Mesenchymal stem cell (in vitro differentiated cells and primary cell): ENCODE measurements at places on chromosomes 12 and 14.
A peak's percentile ranks its signal among the peaks of the same experiment; 100 is the strongest.

DNA sequence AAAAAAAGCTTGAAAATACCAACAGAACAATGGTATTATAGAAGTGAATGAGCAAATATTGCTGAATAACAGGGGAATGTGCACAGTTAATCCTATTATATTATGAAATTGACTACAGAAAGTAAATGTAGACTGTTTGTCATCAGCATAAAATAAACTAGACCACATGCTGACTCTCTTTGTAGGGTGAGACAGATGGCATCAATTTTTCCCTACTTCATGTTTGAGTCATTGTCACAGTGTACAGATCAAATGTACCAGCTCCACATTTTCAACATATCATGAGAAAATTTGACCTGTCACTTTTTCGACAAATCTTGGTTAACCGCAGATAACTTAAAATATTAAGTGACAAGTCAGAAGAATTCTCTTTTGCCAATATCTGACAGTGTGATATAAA, 421.0 kb downstream of the RPL10L start:
- no peak for DNase-seq

- DNase-seq: no peak
These were observed 53.4 kb downstream of the CYP46A1 start for GRCh38 chr14:99737451-99737951.

GRCh38 chr12:6872073-6873048, 742 bp downstream of the SPSB2 start:
- DNase-seq: peak; percentile 73

DNA sequence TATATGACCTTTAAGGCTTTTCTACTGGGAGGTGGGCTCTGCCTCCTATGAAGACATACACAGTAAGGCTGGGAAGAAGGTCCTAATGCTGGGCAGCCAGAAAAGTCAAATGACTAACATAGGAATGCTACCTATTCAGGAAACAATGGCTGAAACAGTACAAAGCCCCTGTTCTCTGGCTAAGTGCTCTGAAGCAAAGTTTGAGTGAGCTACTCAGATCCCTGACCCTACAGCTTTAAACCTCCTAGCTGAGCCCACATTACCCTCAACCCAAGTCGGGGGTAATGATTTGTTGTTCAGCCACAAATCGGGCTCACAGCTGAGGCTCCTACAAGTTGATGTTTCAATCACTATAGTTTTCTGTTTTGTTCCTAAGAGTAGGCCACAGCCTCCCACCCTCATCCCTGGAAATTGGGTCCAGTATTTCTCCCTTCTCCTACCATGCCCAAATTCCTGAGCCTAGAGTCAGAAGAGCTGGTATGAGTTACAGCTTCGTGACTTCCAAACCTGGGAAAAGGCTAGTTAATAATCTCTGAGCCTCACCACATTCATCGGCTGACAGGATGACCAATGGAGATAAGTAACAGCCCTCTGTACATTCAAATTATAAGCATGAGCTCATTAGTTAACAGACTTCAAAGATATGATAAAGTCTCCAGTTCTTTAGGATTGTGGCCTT, 46.5 kb downstream of the BTBD7 start:
- peak; percentile 40 for DNase-seq

GRCh38 chr14:59334253-59334652, 130.9 kb downstream of the GPR135 start:
- no peak for DNase-seq

DNA sequence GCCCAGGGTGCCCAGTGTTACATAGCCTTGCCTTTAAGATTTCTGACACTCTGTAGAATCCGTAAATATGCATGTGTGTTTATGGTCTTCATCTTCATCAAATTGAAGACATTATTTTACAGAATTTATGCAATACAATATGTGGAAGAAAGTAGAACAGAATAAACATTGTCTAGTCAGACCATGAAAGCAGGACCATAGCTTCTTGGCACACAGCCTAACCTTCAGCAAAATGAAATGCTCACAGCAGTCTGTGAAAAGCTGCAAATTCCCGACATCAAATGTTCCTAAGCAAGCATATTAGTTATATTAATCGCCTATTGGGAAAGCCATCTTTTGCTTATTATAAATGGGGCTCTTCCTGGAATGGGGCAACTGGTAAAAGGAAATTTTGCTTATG, 111.3 kb upstream of the GARIN2 start:
- DNase-seq: no peak

DNA sequence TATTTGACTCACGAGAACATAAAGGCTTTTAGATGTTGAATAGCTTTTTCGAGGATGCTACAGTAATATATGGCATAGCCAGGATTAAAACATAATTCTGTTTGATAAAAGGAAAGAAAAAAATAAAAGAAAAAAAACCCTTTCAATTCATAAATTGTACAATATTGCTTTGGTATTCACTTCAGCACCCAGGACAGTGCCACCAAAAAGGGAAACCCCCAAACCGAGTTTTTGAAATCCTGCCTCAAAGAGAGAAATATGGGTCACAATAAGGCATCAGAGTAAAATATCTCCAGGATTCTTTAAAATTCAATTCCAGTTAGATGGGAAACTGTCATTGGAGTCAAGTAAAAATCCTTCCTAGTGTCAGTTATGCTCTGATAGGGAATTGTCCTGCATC, 551.2 kb upstream of the SEL1L start:
- no peak for DNase-seq

DNA sequence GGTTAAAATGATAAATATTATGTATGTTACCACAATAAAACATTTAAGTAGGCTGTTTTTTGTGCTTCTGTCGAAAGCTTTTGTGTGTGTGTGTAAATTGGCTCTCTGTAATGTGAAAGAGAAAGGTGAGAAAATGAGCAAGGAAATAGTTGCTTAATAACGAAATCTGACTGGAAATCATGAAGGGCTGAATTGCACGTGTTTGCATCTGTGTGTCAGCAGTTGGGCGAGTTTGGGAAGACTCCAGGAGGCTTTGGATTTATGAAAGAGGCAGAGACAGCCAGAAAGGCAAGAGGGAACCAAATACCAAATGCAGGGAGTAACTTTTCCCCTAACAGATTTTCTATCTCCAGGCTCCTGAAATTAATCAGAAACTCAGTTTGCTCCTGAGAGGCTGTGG, 47.2 kb upstream of the PLEKHG3 start:
- DNase-seq: no peak

- no peak for DNase-seq
These were observed 322.2 kb downstream of the AEBP2 start for GRCh38 chr12:19761463-19761862.

GRCh38 chr14:104794993-104795780, at the start of gene AKT1:
Gene AKT1, minus strand, starts transcription at chr14:104795748. Its CDS starts 3,105 bp downstream, at chr14:104792643.
- DNase-seq: no peak

DNA sequence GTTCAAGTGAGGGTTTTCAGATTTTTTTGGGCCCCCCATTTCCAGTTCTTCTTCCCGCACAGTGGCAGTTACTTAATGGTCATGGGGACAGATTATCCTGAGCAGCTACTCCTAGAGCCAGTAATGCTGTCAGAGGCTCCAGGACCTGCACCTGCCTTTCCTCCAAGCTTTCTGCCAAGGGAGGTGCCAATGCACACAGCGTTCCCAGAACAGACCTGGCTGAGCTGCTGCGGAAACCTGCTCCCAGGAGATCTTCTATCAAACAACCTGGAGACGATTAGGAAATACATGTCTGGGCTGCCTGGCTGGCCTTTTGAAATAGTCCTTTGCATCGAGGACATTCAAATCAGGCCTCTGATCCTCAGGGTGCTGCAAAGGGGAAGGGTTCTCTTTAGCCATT, 120.9 kb downstream of the SLC8A3 start:
- no peak for DNase-seq

DNA sequence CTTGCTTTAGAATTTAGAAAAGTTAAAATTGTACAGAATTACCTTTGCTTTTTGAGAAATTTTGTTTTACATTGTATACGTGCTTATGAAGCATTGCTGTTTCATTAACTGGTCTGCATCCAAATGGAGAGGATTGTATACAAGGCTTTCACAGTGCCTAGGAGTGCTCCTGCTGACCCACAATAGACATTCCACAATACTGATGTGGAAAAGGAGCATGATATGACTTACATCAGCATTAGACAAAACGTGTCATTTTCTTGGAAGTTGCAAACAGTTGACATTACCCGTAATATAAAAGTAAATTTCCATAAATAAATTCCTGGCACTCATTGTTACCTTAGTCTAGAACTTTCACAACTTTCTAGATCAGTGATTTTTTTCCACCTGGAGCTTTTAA, 1.9 kb downstream of the PRKD1 start:
- no peak for DNase-seq

GRCh38 chr12:110109037-110109836, 14.9 kb upstream of the IFT81 start:
- peak; percentile 96 for DNase-seq

GRCh38 chr12:121423253-121423652, 23.3 kb downstream of the RNF34 start:
- DNase-seq: no peak

DNA sequence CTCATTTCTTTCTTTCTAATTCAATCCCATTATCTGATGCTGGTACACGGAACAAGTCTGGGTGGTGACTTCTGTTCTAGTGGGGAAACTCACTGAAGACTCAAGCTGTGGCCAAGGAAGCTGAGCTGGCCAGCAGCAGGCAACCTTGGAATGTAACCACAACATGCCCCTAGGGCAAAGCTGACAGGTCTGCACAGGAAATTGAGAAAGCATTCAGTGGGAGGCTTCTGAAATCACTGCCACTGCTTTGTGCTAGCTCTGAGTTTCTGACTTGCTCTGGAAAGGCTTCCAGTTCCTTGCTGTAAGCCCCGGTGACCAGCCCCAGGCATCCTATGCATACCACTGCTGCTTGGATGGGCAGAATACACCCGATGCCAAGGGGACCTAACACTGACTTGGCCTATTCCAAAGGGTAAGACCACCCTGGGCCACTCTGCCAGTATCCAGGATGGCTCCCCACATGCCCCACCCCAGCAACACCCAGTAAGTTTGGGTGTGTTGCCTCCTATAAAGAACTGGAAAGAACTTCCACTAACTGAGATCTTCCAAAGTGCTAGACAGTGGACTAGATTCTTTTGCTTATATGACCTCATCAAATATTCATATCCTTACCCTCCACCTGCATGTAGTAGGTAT, 84.5 kb upstream of the CDKN3 start:
- DNase-seq: peak; percentile 93

GRCh38 chr12:67741270-67741669, 92.7 kb downstream of the DYRK2 start:
- DNase-seq: no peak

DNA sequence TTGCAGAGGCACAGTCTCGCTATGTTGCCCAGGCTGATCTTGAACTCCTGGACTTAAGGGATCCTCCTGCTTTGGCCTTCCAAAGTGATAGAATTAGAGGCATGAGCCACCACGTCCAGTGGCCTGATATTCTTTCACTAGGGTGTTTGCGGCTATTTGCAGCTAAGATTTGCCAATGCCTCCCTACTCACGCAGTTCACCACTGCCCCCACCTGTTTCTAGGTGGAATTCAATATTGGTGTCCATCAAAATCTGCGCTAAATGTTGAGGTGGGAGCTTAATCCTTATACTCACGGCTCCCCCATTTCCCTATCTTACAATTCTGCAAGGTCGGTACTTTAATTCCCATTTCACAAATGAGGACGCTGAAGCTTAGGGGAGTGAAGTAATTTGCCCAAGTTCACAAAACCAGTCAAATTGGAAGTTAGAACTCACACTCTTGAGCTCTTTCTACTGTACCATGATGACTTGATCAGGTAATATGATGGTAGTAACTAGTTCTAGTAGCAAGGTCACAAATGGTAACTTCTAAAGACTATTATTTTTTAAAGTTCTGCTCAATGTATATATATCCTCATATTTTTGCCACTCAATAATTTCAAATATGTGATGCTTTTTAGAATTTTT, 22.1 kb upstream of the LRRC9 start:
- no peak for DNase-seq

GRCh38 chr14:48325486-48325885, 650.1 kb upstream of the MDGA2 start:
- peak; percentile 76 for DNase-seq

GRCh38 chr12:62910549-62911169, 24.3 kb downstream of the PPM1H start:
- no peak for DNase-seq

- DNase-seq: no peak
These were observed 830 bp downstream of the PPP4R3A start for GRCh38 chr14:91509083-91509877.

GRCh38 chr14:36070031-36070719, 106.3 kb downstream of the PTCSC3 start:
- peak; percentile 70 for DNase-seq

- DNase-seq: no peak
These were observed 95.0 kb downstream of the CRADD start for GRCh38 chr12:93772003-93772700.

DNA sequence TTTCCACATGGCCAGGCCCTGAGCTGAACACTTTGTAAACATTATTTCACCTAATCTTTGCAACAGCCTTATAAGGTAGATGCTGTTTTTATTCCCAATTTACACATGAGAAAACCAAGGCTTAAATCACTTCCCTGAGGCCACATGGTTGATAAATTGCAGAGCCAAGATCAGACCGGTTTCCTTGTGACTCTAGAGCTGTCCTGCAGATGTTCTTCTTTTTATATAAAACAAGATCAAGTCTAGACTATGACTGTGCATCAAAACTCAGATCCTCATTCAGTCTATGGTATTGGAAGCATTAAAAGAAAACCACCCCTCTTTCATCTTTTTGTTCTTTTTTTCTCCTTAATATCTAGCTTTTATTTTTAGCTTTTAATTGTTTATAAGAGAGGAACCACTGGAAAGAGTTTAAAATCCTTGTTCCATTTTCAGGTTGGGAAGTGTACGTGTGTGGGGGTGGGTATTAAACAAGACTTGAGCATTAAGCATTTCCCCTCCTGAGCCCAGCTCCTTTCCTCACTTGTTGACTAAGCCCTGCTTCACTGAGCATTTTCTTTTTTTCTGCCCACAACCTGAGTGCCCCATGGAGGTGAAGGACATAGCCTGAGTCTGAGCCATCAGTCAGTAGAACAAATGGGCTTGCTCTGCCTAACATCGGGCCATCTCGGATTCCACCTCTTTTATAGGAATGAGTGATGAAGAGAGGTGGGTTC, 45.4 kb downstream of the GPATCH2L start:
- DNase-seq: no peak

GRCh38 chr12:56128670-56129205, 671 bp downstream of the ESYT1 start:
- peak; percentile 55 for DNase-seq

DNA sequence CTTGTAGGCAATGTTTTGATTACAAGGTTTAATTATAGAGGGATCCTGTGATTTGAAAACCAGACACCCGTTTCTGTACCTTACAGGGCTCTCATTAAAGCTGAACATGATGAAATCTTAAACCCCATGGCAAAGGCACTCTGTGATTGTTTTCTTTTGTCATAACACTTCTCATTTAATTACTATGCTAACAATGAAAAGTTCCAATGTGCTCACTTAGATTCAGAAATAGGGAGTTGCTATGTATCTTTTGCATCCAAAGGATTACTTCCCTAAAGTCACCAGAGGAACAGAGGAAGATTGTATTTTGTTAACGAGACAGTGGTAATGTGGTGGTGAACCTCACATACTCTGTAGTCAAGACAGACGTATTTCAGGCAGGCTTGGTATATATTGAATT, 81.5 kb upstream of the MYF6 start:
- no peak for DNase-seq
